ENCODE measurements at places on chromosomes 16 and 17.

DNA sequence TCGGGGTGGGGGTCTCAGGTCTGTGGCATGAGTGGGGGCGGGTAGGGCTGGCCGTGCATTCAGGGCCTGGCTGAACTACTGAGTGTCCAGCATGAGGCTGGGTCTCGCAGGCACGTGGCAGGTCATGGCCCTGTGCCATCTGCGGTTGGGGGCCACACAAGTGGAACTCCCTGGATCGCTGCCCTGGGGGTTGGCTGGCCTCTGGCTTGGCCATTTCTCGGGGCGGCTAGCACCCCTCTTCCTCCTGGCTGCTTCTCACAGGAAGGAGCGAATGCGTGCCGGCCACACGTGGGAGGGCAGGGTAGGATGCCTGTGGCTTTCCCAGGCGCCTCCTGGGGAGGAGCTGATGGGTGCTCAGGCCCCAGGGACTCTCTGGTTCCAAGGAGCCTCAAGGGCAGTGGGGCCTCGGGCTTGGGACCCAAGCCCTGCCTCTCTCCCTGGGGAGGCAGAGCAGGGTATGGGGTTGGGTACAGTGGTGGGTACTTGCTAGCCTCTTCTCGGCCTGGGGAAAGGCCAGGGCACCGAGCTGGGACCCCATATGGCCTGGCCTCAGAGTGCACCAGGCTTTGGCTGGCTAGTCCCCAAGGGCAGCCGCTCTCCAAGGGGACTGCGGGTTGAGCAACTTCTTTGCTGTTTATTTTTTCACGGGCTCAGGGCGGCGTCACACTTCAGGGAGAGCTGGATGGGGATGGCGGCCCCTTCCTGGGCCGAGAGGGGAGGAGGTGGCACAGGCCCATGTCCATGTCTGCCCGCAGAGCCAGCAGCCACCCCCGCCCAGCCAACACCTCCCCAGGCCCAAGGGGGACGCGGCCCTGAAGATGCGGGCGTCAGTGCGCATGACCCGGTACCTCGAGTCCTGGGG lies 37.5 kb downstream of the ADCY7 start:
- no peak for DNase-seq

- DNase-seq = no peak
Observed at GRCh38 chr17:43721537-43722268, 36.9 kb downstream of the SOST start.

- DNase-seq = peak; percentile 47
Observed at GRCh38 chr17:59361916-59362810, 30.7 kb downstream of the YPEL2 start.

DNA sequence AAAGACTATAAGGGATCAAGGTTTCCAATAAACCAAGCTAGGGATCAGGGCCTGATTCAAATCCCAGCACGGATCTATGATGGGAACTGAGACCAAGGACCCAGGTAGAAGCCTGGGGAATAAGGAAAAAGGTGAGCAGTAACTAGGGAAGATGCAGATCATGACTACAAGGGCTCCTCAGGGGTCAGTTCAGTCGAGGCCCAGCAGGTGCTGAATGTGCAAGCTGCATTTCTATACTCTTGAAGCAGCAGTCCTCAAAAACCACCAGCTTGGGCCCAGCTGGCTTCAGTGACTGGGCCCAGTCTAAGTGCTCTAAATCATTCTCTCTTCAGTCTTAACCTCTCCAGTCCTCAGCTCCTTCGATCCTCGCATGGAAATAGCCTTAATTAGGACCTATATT lies 228.8 kb upstream of the AXIN2 start:
- DNase-seq = no peak

GRCh38 chr17:33491871-33492481 lies 198.9 kb upstream of the ASIC2 start:
- no peak for DNase-seq

DNA sequence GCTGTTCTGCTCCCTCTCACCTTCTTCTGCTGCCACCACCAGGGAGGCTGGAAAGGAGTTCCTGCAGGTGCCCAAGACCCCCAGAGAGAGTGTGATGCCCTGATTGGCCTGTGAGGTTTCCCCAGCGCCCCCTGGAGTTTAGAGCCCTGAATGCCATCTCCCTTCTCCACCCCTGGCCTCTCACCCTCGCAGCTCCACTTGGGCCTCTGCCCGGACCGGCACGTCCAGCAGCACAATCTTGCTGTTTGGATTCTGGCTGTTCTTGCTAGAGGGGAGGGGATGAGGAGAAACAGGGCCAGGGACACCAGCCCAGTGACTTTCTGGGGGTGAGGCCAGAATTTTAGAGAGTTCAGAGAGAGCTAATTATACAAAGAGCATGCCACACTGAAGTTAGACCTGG lies 12.5 kb upstream of the FAM171A2 start:
- no peak for DNase-seq

DNA sequence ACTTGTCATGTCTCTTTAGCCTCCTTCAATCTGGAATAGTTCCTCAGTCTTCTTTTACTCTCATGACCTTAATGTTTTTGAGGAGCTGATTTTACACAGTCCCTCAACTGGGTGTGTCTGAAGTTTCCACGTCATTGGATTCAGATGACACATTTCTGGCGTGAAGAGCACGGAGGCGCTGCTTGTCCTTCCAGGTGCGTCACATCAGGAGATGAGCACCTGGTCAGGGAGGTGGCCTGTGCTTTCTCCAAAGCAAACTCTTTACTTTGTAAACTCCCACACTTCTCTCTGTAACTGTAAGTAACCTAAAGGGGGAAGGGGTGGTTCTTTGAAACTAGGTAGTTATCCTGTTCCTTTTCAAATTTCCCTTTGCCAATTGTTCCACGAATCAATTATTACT lies 52.5 kb upstream of the MNT start:
- no peak for DNase-seq

DNA sequence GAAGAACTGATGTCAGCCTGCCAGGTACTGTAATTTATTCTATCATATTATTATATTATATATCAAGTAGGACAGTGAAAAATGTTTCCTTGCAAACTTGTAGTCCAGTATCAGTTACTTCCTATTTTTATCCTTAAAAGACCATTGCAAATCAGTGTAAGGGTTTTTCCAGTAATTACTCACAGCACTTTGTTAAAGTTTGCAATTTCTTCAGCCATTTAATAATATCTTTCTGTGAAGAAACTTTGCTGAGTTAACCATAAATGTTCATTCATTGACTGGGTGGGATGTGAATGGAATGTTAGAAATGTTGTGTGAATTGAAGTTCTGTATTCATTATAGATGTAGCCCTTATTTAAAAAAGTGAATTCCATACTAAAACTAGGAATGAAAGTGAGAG lies 26.7 kb downstream of the HAPSTR1 start:
- DNase-seq = no peak

DNA sequence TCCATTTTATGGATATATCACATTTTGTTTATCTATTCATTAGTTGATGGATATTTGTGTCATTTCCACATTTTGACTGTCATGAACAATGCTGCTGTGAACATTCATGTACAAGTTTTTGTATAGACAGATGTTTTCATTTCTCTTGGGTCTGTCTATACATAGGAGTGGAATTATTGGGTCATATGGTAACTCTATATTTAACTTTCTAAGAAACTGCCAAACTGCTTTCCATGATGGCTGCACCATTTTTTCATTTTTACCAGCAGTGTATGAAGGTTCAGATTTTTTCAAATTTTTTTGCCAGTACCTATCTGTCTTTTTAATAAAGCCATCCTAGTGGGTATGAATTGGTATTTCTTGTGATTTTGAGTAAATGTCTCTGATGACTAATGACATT lies 15.5 kb downstream of the NFAT5 start:
- DNase-seq = no peak

DNA sequence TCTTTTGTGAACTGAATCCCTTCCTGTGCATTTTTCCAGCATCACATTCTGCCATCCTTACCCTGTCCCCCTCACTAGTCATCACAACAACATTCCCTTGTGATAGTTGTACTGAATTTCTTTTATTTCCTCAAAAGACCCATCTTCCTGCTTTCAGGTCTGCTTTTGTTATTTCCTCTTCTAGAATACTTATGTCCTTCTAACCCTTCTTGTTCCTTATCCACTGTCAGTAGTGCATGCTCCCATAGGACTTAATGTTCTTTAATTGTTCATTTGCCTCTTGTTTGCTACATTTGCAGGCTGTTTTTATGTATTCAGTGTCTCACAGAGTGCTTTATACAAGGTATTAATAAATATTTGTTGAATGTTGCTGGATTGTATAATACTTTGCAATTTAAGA lies 73.0 kb downstream of the BCAS3 start:
- no peak for DNase-seq

- no peak for DNase-seq
Observed at GRCh38 chr17:18110636-18111145, 2.1 kb downstream of the MYO15A start.

- no peak for DNase-seq
Observed at GRCh38 chr16:59356144-59356543, 622.0 kb upstream of the GOT2 start.

GRCh38 chr17:64472564-64472963 lies 23.6 kb downstream of the MILR1 start:
- DNase-seq = no peak

- DNase-seq = no peak
Observed at GRCh38 chr17:50080827-50081226, 14.3 kb upstream of the PDK2 start.

Data from activated CD4-positive, alpha-beta T cell treated with anti-CD3 and anti-CD28 coated beads, Interleukin-2, amount 50 U/mL, for 24 hours (primary cell).